CD4-positive, alpha-beta T cell treated with Interleukin-15 for 4 hours (primary cell): ENCODE measurements at places on chromosomes 12 and 14.
A peak's percentile ranks its signal among the peaks of the same experiment; 100 is the strongest.

GRCh38 chr12:79765157-79765556 lies 74.4 kb upstream of the PAWR start:
- no peak for DNase-seq

DNA sequence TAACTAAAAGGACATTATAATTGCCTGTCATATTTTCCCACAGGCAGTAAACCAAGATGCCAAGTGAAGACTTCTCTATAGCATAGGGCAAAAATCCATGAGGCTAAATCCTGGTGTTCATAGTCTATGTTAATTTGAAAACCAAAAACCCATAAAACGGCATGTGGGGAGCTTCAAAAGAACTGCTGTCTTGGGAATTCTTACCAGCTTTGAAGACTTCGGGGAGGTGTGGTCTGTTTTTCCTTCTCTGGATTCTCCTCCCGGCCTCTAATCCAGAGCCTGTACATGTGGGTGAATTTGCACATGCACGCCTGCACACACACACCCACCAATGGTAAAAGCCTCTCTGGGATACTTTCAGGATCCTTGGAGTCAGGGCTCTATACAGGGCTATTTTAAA lies 61.9 kb upstream of the IFNG-AS1 start:
- DNase-seq = no peak

GRCh38 chr12:22729957-22730443 lies 105.0 kb downstream of the ETNK1 start:
- no peak for DNase-seq

GRCh38 chr12:112218150-112218549 lies 92.8 kb downstream of the TRAFD1 start:
- DNase-seq = no peak

- no peak for DNase-seq
These were observed 28.8 kb downstream of the KIF21A start for GRCh38 chr12:39413836-39414771.

GRCh38 chr12:68825569-68826217 lies 17.7 kb downstream of the MDM2 start:
- DNase-seq = no peak

GRCh38 chr12:2504577-2504976 lies 290.2 kb upstream of the FKBP4 start:
- DNase-seq = no peak

- no peak for DNase-seq
These were observed 15.5 kb downstream of the BCL11B start for GRCh38 chr14:99256483-99256874.

GRCh38 chr12:130437555-130438242 lies 100.0 kb downstream of the PIWIL1 start:
- no peak for DNase-seq

DNA sequence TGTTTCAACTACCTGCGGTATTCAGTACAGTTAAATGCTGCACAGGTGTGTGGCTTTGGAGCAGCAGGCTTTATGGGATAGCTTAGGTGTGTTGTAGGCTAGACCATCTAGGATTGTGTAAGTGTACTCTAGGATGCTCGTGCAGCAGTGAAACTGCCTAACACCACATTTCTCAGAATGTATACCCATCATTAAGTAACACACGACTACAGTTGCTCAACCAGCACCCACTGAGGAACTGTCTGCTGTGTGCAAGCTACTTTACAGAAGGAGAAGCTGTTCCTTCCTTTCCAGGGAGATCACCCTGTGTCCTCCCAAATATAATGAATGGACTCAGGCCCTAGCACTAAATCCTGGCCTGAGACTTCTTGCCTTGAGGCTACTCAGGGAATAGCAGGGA lies 94.8 kb downstream of the SLC24A4 start:
- no peak for DNase-seq

DNA sequence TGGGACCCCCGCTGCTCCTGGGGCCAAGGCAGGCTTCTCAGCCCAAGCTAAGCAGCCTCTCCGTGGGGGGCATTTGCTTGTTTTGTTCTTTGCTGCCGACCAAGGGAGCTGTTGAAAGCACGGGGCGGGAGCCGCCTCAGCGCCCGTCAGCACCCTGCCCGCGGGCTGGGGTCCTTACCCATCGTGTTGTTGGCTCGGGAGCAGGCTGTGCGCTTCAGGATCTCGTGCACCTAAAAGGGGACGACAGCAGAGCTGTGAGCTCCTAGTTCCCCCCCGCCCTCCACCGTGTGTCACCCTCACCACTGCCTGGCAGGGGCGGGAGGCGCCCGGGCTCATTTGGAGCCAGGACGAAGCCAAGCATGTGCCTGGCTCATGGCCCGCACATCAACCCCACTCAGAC lies 117.5 kb downstream of the ANO2 start:
- no peak for DNase-seq

- no peak for DNase-seq
These were observed 12.0 kb downstream of the CFAP73 start for GRCh38 chr12:113161415-113162016.

- DNase-seq = no peak
These were observed 155.4 kb downstream of the DIO2 start for GRCh38 chr14:80055667-80056496.

DNA sequence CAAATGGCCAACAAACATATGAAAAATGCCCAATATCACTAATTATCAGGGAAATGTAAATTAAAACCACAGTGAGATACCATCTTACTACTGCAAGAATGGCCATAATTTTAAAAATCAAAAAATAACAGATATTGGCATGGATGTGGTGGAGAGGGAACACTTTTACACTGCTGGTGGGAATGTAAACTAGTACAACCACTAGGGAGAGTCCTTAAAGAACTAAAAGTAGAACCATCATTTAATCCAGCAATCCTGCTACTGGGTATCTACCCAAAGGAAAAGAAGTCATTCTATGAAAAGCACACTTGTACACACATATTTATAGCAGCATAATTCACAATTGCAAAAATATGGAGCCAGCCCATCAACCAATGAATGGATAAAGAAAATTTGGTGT lies 459.7 kb downstream of the GXYLT1 start:
- DNase-seq = no peak

GRCh38 chr14:71932229-71932981 lies at the start of gene RGS6:
Gene RGS6, plus strand, starts transcription at chr14:71932429.
- DNase-seq = no peak

DNA sequence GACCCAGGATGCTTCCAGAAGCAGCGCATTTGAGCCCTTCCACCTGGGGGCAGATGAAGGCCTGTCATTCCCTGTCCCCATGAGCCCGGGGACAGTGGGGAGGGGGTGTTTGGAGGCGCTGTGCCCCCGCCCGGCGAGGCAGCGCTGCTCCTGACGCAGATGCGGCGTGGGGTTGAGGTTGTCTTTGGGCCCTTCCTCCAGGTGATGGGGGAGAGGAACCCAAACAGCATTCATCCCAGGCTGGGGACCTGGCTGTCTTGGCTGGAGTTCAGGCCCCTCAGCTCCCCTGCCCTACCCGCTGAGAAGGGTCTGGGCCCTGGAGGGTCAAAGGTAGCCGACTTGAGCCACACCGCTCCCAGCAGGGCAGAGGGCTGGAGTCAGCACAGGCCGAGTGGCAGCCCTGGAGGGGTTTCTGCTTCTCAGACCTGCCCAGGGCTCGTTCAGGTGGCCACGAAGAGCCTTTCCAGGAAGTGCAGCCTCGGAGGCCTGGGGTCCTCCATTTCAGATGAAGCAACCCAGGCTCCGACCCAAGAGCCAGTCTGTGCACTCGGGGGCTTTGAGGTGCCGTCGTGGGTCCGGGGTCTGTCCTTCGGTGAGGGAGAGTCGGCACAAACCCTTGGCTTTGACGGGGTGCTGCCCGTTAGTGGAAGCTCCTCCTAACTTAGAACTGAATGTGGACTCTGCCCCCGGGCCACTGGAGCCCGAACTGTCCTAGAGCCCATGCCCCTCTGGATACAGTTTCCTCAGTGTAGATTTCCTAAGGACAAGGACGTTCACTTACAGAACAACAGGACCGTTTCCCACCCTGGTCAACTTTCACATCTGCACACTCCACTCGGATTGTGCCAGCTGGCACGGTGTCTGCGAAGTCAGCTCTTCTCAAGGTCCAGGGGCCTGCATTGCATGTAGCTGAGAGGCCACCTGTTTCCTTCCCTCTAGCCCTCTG lies 16.1 kb downstream of the ACADS start:
- no peak for DNase-seq

GRCh38 chr12:2664721-2665577 lies 129.8 kb upstream of the FKBP4 start:
- no peak for DNase-seq

- DNase-seq = no peak
These were observed 57.0 kb upstream of the NPFF start for GRCh38 chr12:53564278-53564677.

DNA sequence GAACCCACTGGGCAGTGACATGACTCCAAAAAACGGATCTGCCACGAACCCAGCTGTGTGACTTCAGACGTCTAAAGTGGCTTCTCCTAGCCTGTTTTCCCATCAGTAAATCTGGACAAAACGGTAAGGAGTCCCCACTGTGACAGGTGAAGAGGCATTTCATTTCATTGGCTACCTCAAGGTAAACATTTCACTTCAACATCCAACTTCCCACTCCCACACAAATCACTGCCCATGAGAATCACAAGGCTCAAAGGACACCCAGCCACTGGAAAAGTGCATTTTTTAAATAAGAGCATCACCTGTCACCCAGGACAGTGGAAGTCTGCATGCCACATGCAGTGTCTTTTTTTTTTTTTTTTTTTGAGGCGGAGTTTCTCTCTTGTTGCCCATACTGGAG lies 27.9 kb downstream of the HSP90AA1 start:
- no peak for DNase-seq

DNA sequence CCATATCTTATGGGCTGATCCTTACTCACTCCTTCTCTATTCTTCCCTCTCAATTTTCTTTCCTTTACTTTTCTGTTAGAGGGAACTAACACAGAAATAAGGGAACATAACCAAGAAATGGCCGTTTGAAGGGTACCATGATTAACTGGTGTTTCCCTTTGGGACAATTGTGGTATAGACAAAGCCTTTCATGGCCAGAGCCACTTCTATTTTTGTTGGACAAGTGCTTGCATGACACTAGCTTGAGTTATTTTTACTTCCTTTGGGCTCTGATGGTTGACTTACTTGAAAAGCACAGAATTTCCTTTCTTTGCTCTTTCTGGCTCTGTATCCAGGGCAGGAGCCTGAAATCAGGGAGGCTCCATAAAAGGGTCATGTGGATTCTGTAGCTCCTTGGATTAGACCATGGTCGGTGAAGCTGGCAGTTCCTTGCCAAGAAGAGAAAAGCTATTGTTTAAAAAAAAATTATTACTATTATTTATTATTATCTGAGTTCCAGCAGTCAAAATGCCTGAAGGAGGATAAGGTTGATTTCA lies 130.6 kb downstream of the KTN1 start:
- no peak for DNase-seq

DNA sequence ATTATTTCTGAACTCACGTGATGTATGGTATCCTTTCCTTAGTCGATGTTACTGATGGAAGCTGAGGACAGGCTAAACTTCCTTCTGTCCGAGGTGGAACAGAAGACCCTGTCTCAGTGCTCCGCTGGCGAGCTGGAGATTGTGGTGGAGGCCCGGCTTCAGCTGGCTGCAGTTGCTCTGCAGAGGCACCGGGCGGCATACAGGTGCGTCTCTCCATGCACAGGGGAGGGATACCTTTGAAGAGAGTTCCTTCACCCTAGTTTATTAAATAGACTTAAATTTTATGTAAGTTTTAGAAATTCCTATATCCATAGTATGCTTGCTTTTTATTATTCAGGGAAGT lies 186.7 kb upstream of the NEDD1 start:
- peak; percentile 8 for DNase-seq

GRCh38 chr12:71183846-71184245 lies 26.0 kb upstream of the TSPAN8 start:
- DNase-seq = no peak

GRCh38 chr12:89884952-89885351 lies 176.3 kb upstream of the ATP2B1 start:
- DNase-seq = no peak

GRCh38 chr12:105960319-105961083 lies 178.3 kb downstream of the NUAK1 start:
- no peak for DNase-seq

DNA sequence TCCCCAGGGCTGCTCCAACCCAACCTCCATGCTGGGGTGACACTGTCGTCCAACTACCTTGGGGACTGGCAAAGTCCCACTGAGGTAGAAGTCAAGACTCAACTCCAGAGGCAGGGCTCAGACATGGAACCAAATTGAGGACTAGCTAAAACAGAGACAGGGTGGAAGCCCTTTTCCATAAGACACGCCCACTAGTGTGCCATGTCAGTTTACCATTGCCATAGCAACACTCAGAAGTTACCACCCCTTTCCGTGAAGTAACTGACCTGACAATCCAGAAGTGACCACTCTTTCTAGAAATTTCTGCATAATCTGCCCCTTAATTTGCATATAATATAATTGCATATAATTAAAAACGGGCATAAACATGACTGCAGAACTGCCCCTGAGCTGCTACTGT lies 409.6 kb downstream of the MED13L start:
- DNase-seq = no peak

DNA sequence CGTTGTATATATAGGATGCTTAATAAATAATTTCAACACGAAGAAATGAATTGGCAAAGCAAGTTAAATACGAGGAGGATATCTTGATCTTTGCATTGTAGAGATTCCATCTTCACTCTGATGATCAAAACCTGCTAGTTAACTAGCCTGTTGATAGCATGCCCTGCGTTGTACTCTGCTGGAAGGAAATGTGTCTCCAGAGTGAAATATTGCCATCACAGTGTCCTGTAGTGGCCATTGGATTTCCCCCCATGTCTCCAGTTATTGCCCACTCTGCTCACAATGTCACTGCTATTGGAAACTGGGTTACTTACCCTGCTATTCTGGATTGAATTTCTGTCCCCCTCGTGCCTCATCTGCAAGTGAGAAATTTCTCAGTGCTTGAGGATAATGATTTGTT lies 109.6 kb downstream of the PLEKHA5 start:
- DNase-seq = no peak

DNA sequence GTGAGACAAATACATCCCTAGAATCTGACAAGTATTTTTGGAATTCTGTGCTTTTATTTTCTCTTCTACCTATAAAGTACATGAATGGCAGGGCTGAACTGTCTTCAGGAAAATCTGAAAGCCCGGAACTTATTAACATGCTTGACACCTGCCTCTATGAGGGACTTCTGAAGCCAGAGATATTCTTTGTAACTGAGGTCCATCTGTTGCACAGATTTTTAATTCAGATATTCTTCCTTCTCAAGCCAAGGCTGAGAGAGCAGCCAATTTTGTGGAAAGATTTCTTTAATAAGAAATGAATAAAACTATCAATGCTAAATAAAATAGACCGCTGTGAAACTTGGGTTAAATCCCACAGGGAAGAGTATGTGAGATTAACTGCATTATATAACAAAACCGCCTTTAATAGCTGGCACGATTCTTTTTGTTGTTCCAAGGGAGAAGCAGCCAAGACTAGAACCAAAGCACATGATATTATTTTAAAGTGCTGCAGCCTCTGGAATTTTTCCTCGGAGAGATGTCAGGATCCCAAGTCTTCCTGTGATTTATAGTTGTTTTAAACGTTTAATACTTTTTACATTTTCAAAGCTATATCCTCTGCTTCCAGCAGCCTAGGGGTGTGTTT lies 148.9 kb downstream of the CRADD start:
- no peak for DNase-seq

GRCh38 chr14:71060274-71060673 lies 153.0 kb downstream of the PCNX1 start:
- no peak for DNase-seq
